ENCODE measurements at places on chromosomes 16 and 17.

DNA sequence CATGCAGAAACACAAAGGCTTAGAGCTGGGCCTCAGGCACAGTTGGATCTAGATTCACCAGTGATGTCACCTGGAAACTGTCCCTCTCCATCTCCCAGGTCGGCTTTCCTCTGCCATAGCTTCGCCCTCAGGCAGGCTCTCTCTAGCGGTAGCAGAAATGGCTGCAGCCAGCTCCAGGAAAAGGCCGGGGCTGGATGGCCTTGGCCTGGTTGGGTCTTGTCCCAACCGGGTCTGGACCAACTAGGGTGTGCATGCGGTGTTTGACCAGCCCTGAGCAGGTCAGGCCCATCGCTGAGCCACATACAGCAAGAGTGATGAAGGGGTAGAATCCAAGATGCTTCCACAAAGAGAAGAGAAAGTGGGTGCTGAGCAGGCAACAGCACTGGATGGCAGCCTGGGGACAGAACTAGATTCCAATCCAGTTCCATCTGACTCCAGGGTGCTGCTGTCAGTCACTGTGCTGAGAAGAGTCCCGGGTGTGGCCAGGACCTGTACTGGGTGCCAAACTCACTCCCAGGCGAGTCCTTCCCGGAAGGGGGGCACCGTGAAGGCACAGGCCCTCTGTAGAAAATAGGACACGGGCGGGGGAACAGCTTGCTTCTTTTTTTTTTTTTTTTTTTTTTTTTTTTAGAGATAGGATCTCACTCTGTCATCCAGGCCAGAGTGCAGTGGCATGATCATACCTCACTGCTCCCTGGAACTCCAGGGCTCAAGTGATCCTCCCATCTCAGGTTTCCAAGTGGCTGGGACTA lies 51.8 kb downstream of the SOCS3 start:
- peak; percentile 76 for DNase-seq

GRCh38 chr16:48536614-48537200 lies 73.3 kb downstream of the N4BP1 start:
- DNase-seq, result no peak

- no peak for DNase-seq
These were observed 19.6 kb upstream of the CCL1 start for GRCh38 chr17:34382621-34383124.

DNA sequence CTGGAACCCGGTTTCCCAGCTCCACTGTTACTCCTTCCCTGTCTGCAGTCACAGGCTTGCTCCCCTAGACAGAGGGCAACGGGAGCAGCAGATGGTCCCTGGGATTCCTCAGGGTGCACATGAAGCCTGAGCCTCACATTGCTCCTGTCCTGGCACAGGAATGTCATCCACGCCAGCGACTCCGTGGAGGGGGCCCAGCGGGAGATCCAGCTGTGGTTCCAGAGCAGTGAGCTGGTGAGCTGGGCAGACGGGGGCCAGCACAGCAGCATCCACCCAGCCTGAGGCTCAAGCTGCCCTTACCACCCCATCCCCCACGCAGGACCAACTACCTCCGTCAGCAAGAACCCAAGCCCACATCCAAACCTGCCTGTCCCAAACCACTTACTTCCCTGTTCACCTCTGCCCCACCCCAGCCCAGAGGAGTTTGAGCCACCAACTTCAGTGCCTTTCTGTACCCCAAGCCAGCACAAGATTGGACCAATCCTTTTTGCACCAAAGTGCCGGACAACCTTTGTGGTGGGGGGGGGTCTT lies 1.6 kb upstream of the DECR2 start:
- no peak for DNase-seq

GRCh38 chr17:38453951-38454421 lies 25.7 kb downstream of the ARHGAP23 start:
- DNase-seq, result no peak

DNA sequence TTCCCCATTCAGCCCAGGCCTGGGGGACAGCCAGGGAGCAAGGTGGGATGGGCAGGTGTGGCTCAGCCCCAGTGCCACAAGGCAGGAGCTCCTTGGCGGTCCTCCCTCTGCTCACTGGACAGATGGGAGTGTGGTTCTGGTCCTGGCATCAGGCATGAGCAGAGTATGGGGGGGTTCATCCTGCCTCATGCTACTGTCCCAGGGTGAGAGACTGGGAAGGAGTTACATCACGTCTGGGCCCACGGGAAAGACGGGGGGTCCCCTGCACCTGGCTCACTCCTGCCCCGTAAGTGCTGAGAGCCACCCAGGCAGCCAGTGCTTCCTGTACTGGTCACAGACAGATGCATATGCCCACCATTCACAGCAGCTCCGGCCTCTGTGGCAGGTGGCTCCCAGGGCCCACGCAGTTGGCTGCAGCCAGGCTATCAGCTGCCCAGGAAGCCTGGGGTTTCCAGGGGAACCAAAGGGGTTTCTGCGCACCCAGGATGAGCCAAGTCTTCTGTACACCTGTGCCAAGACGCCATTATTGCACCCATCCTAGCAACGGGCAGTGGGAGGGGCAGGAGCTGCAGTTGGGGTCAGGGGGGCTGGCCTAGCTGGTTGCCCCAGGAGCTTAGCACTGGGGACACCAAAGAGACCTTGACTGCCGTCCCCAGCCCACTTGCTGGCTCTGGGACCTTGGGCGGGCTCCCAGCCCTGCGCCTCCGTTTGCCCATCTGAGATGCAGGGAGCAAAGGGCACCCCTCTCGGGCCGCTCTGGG lies 1.9 kb downstream of the BAIAP3 start:
- no peak for DNase-seq

DNA sequence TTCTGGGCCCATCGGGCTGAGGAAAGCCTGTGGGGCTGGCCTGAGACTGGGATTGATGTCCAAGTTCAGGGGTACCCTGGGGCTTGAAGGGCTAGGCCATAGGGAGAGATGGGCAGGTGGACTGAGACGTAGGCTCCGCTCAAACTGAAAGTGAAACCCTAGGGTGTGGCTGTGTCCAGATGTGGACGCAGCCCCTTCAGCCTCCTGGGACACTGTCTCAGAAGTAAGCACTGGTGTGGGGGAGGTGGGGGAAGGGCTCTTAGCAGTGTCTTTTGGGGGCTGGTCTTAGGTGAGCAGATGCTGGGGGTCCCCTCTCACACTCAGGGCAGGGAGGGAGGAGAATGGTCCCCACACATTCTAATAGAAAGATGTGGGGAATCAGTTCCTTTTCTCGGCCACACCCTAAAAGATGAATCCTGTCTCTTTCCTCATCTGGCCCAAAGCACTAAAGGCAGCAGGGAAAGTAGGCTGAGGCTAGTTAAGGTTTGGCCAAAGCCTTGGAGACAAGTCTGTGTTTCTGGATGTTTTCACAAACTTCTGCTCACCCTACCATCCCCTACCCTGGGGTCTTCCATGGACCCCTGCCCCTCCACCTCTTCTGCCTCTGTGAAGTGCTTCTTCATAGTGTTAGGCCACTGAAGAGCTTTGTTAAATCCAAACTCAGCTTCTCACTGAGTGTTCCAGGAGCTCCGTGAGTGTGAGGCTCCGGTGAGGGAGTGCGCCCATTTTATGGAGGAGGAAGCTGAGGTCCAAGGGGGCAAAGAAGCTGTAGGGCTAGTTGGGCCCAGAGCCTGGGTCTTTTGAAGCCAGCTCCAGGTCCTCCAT lies 5.6 kb downstream of the FMNL1 start:
- peak; percentile 22 for DNase-seq

DNA sequence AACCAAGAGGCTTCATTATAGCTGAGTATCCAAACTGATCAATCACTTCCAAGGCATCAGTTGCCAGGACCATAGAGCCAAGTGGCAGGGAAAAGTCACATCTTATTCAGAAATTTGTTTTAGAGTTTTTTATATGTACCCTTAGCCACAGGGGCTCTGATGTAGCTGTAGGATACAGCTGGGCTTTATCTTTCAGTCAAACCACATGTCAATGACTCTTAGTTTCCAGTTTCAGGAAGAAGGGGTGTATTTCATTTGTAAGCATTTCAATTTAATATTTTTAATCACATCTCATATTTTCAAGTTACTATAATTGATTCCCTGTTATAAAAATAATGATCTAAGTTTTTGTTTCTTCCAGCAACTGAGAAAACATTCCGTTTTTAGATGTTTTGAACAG lies 2.9 kb upstream of the FLCN start:
- DNase-seq, result no peak

- no peak for DNase-seq
These were observed 88.5 kb downstream of the ZNF18 start for GRCh38 chr17:11908711-11909146.

DNA sequence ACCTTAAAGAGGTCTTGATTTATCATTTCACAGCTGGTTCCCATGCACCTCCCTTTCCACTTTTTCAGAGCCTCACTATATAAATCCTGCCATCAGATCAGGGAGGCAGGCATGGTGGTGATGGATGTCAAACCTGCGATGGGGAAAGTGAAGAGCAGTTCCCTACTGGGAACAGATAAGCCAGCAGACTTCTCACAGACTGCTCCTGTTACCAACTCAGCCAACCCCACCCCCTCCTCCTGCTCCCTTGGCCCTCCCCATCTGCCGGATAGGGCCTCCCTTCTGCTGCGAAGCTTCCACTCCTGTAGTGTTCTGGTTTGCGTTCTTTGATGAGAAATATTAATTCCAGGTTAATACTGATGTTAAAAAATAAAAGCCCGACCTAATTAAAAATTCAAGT lies 232.1 kb downstream of the STX8 start:
- DNase-seq, result no peak

GRCh38 chr16:23334950-23335349 lies 32.8 kb downstream of the SCNN1B start:
- DNase-seq, result no peak

- no peak for DNase-seq
These were observed 390.1 kb downstream of the ZFHX3 start for GRCh38 chr16:72657791-72658190.

GRCh38 chr17:7419819-7420610 lies at the start of gene SPEM1:
Gene SPEM1, plus strand, starts transcription at chr17:7420324. Its CDS starts 61 bp downstream, at chr17:7420385.
- no peak for DNase-seq

- no peak for DNase-seq
These were observed 26.9 kb upstream of the FAM20A start for GRCh38 chr17:68627956-68628575.

DNA sequence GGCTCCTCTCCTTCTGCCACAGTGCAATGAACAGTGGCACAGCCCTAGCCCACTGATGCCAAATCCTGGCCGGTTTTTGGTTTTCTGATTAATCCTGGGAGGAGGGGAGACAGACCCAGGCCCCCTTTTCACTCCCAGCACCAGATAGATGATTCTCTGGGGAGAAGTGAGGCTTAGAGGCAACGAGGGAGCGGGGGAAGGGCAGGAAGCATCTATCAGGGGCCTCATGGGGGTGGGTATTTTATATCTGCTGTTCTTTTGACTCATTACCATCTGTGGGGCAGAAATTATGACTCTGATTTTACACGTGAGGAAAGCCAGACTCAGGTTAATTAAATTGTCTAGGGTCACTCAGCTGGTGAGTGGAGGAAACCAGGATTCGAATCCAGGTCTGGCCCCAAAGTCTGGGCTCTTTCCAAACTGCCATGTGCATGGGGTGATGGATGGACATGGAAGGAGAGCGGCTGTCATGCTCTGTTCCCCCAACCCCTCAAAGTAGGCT lies 79.4 kb downstream of the MRM1 start:
- DNase-seq, result no peak

GRCh38 chr17:18205861-18206260 lies 19.6 kb upstream of the LLGL1 start:
- DNase-seq, result no peak

GRCh38 chr17:47660064-47660492 lies 10.4 kb downstream of the KPNB1 start:
- DNase-seq, result no peak

GRCh38 chr16:89140401-89140800 lies 31.1 kb upstream of the CDH15 start:
- no peak for DNase-seq

- no peak for DNase-seq
These were observed 120.6 kb upstream of the FOXF1 start for GRCh38 chr16:86389566-86390328.

DNA sequence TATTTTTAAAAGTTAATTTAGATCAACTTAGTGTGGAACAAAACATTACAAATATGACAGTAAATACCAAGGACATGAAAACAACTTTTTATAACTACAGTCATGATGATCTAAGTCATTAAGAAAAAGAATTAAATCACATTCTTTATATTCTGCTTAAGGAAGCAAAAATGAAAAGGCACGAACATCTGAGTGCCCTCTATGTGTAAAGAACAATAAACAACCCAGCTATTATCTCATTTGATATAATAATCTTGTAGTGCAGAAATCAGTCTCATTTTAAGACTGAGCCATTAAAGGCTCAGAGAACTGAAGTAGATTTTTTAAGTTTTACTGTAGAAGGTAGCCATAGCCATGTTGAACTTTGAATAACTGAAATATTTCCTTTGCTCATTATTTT lies 13.4 kb downstream of the MYO1D start:
- DNase-seq, result no peak

DNA sequence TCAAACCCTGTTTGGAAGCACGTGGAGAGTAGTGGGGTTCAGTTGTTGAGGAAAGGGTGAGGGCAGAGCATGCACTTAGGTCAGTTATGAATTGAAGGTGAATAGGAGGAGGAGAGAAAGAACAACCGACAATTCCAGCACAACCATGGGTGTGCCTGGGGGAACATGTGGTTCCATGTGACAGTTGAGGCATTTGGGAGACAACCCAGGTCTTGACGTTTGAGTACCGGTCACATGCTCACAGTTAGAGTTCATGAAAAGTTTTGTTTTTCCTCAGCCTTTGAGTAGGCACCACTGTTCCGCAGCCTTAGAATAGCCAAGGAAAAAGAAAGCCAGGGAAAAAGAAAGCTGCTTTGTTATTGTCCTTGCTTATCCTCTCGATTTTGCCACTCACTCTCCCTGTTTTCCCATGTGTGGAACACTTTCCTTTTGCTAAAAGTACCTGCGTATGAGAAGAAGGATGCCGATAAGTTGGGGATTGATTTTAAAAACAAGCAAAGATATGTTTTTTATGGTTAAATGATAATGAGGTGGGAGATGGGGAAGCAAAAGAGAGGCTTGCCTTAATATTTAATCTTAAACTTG lies 25.6 kb upstream of the ABCC11 start:
- no peak for DNase-seq

DNA sequence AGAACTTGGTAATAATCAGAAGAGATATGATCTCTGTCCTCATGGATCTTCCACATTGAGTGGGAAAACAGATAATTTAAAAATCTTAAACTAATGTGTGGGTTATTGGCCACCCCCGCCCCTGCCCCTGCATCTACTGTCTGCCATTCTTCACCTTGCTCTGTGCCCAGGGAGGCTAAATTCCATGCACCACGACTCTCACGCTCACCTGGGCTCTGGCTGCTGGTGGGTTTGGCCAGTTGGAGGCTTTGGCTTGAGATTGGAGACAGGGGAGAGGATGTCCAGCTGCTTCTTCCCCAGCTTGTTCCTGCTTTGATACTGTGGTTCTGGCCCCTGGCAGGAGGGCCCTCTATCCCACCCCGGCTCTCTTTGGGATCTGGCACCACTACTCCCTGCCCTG lies 127.9 kb downstream of the IRX5 start:
- no peak for DNase-seq

- peak; percentile 50 for DNase-seq
These were observed 24.9 kb downstream of the BAHCC1 start for GRCh38 chr17:81419886-81420768.

Measured in pancreas (tissue), 10 donors.